A172 (cell line): ENCODE measurements at places on chromosomes 5 and 9. TPM values are rescaled to one million over a fixed set of nuclear protein-coding genes. Genes with fewer than 3 reads are reported as not detected.

ADAMTS16 gene
- 3.4 and 3.5 TPM in 2 replicates for total RNA-seq

ZNF366 gene
- total RNA-seq = not detected in 2 replicates

CCDC192 gene
- total RNA-seq = not detected in 2 replicates

PRDM9 gene
- not detected in 2 replicates for total RNA-seq

FAM78A gene
- 1.8 and 2.5 TPM in 2 replicates for total RNA-seq

TOMM5 gene
- total RNA-seq = 255 and 361 TPM in 2 replicates

SPINK5 gene
- total RNA-seq = 0.34 and 1.1 TPM in 2 replicates

PCDHGA2 gene
- 0.57 and 1.1 TPM in 2 replicates for total RNA-seq
